Stimulated activated CD4-positive, alpha-beta T cell treated with anti-CD3 and anti-CD28 coated beads, Interleukin-1b, Interleukin-23, amount 100 ng/mL, for 1 hour (primary cell): ENCODE measurements at places on chromosomes 11 and 22.

DNA sequence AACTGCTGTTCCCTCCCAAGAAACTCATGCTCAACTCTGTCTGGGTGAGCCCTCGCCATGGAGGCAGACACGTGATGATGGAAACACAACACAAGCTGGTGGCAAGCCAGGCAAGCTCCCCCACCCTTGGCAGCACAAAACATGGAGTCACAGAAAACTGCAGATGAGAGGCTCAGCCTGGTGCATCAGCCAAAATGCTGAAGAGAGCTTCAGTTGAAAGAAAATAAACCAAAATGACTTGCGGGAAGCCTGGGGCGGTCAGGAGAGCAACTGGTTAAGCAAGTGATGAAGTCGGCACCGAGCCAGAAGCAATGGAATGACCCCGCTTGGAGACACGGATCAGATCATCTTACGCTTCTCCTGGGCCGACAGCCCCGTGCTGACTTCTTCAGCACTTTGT lies 68.3 kb downstream of the C11orf58 start:
- no peak for DNase-seq

DNA sequence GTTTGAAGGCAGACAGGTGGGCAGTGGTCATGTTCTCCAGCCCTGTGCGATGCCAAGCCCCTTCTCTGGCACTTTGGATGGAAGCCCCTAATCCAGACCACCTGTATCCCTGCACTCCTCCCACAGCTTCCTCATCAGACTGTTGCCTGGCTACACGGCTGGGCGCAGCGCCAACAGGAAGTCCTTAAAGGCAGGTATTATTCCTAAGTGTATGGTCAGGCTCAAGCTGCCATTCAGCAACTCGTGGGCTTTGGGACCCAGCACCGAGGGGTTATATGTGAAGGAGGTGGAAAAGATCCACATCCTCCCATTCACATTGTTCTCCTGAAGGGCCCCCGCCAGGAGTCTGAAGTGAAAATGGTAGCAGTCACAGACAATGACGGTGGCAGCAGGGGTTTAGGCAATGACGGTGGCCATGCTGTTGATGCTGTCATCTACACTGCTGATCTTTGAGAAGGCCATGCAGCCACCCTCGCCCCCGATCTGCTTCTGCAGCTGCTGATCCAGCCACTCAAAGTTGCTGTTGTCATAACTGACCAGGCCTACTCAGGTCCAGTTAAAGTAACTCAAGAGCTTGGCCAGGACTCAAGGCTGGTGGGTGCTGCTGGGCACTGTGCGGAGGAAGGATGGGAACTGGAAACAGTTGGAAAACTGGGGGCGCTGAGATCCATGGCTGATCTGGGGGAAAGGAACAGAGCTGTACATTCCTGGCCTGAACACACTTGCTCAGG lies 27.7 kb downstream of the OR6Q1 start:
- no peak for DNase-seq

DNA sequence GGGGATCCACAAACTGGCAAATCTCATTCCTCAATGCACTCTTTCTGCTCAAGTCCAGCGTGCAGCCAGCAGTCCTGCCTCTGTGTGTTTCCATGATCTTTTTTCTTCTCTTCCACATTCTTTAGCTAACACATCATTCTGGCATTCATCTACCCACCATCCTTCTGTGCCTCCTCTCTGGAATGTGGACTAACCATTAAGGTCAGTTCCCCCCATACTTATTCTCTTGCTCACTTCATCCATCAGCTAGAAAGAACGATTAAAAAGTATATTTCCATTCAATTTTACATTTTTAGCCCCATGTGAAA lies 7.8 kb downstream of the KIRREL3 start:
- DNase-seq = no peak

DNA sequence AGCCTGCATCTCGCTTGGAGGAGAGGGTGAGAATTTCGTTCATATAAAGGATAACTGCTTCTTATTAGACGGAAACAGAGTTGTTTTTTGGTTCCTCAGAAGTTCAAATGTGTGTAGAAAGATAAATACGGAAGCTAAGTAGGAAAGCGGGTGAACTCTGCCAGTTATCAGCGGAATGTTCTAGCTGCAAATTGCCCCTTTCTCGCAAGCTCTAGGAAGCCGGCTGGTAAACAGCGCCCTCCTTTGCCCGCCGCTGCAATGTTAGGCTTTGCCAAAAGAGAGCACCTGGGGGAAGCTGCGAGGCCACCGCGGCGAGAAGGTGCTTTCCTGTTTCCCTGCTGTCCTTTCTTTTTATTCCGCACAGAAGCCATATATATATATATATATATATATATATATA lies 67.0 kb downstream of the IGLL5 start:
- DNase-seq = no peak

DNA sequence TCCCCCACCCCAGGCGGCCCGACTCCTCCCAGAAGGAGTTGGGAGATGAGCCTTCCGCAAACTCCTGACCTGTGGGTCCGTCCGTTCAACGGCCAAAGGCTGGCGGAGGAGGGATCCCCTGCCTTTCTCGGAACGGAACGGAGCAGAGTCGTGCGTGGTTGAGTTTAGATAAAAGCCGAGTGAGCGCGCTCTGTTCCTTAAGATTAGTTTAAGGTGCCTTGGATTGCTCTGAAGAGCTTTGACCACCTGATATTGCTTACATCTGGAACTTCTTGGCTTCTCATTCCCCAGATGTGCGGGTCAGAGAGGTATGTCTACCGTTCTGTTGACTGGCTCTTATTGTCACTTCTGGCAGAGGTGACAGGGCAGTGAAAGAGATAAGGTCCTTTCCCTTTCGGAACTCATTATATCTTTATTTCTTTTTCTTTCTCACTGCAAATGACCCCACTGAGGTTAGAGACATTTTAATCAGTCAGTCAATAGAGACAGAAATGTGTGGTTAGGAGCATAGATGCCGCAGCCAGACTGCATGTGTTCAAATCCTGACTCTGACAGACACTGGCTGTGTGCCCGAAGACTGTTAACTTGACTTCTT lies at the start of gene TRIM6:
TSS of gene TRIM6 (plus strand) at position 31 of the 595 bp plus-strand sequence. CDS start at position 292, 261 bp downstream.
- DNase-seq = no peak

DNA sequence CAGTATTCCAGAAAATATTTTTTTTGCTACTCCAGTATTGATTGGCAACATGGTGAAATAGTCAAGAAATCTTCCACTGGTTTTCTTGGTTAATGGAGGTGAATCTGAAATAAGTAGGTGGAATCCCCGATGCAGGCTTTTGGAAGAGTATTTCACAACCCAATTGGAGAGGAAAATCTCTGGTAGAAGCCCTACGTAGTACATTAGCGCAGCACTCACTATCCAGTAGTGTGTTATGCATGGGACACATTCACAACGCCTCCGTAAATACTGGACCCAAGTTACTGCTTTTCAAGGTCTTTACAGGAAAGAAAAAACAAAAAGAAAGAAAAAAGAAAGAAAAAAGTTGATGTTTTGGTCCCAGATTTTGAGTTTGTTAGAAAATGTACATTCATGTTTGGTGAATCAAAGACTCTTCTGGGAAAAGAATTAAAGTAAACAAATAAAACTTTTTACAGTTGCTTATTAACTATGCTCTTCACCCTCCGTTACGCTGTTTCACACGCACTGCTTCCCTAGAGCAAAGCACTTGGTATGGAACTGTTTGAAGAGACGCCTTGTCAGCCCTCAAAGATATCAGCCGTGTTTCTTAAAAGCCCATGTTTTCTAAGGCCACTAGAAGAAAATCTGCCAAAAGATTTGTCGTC lies 170.4 kb upstream of the CTSC start:
- no peak for DNase-seq

GRCh38 chr11:134905517-134905916 lies 493.5 kb upstream of the B3GAT1 start:
- DNase-seq = no peak

DNA sequence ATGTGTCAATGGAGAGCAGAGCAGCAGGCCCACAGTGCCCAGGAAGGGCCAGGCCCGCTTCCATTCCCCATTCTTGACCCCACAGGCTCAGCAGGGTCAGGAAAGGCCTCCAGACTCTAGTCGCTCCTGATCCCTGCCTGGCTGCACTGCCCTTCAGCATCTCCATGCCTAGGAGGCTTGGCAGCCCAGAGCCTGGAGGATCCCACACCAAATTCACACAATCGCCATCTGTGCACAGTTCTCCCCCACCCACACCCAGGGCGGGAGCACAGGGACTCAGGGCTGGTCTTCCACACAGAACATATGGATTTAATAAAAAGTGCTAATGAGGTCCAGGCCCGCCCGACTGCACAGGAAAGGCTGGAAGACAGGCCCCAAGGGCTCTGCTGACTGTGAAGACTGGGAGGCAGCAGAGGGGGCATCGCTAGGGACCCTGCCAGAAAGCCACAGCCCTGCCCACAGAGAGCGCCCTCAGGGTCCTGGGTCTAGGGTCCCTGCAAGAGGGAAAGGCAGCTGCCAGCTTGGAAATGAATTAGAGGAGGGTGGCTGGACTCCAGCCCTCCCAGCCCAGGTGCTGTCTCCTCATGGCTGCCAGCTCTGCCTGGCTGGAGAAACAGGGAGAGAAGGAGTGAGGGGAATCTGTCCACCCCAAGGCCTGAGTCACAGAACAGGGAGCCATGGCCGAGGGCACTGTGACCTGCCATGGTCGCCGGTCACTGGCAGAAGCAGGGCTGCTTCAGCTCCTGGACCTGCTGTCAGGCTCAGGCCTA lies 39.7 kb downstream of the DKK3 start:
- DNase-seq = no peak

GRCh38 chr11:108663154-108663877 lies 1.6 kb upstream of the DDX10 start:
- DNase-seq = no peak

DNA sequence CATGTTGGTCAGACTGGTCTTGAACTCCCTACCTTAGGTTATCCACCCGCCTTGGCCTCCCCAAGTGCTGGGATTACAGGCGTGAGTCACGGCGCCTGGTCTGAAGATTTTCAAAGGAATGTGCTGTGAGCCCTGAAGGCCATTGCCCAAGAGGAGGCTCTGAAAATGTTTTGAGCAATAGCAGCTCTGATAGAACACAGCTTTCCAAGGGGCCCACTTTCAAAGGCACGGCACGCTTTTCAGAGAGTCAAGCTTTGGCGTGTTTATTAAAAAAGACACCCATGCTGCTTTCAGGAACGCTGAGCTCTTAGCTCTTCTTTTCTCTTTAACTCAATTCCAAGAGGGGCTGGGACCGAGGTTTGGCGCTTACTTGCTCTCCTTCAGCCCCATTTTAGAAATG lies 73.8 kb upstream of the CDON start:
- DNase-seq = no peak

DNA sequence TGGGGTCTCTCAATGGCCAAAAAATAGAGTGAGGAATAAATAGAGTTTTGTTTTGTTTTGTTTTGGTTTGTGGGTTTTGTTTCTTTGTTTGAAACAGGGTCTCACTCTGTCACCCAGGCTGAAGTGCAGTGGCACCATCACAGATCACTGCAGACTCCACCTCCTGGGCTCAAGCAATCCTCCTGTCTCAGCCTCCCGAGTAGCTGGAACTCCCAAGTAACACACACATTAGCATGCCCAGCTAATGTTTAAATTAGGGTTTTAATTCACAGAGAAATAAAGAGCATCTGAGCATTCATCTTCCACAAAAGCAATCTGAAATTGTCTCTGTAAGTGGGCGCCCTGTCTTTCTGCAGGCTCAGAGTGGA lies 9.2 kb upstream of the IFITM3 start:
- DNase-seq = no peak

GRCh38 chr11:33698921-33699320 lies 1.7 kb downstream of the C11orf91 start:
- DNase-seq = no peak
